Dermis lymphatic vessel endothelial cell (primary cell): ENCODE measurements at places on chromosomes 16 and 17. TPM values are rescaled to one million over a fixed set of nuclear protein-coding genes. Genes with fewer than 3 reads are reported as not detected.

Gene SPATA22
- 0.33 TPM in 1 of 2 replicates, not detected in the other for total RNA-seq

Gene ST6GALNAC2
- total RNA-seq = 0.11 and 0.17 TPM in 2 replicates

Gene COTL1
- 77.5 and 228 TPM in 2 replicates for total RNA-seq

Gene NOD2
- total RNA-seq = 0.33 and 0.34 TPM in 2 replicates

Gene PRR29
- 0.54 and 0.60 TPM in 2 replicates for total RNA-seq

Gene SOX8
- total RNA-seq = 0.33 and 0.34 TPM in 2 replicates

Gene GAST
- not detected in 2 replicates for total RNA-seq

Gene GFAP
- total RNA-seq = not detected in 2 replicates

Gene ATP6V0A1
- 17.2 and 18.1 TPM in 2 replicates for total RNA-seq

Gene SLC5A11
- total RNA-seq = not detected in 2 replicates

Gene MYH11
- under 0.01 TPM in 1 of 2 replicates, not detected in the other for total RNA-seq

Gene HSPB9
- total RNA-seq = under 0.01 TPM in 1 of 2 replicates, not detected in the other

Gene MYADML2
- not detected in 2 replicates for total RNA-seq

Gene PTX4
- 0.11 and 0.17 TPM in 2 replicates for total RNA-seq

Gene LYRM9
- total RNA-seq = 5.7 and 6.1 TPM in 2 replicates

Gene ADAD2
- not detected in 2 replicates for total RNA-seq

Gene METTL2A
- 17.4 and 18.6 TPM in 2 replicates for total RNA-seq

Gene EFCAB5
- 0.22 and 0.34 TPM in 2 replicates for total RNA-seq

Gene ABR
- 29.8 and 33.0 TPM in 2 replicates for total RNA-seq

Gene SEZ6L2
- 0.26 and 0.98 TPM in 2 replicates for total RNA-seq

Gene NLRC3
- total RNA-seq = 4.0 and 13.4 TPM in 2 replicates

Gene SP6
- 1.4 and 1.7 TPM in 2 replicates for total RNA-seq

Gene UTS2R
- total RNA-seq = not detected in 2 replicates

Gene SDK2
- not detected in 2 replicates for total RNA-seq

Gene FOXJ1
- under 0.01 TPM in 1 of 2 replicates, not detected in the other for total RNA-seq
